Stimulated activated CD8-positive, alpha-beta memory T cell treated with anti-CD3 and anti-CD28 coated beads, Interleukin-7, amount 100 ng/mL, for 48 hours (primary cell): ENCODE measurements at places on chromosomes 7 and 10.

DNA sequence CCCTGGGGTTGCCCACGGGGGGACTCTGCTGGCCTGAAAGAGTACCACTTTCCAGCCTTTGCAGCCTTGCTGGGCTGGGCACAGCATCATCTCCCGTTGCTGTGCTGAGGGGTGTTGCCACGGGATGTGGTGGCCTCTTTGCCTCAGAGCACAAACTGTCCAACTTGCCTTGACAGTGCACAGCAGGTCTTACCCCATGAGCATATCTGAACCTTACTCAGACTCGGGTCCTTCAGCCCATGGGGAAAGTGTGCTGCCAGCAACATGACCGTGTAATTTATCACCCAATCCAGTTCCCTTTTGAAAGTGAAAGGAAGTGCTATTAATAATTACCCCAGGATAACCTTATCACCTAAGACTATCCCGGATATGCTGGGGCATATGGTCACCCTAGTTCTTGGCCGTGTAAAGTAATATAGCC lies 46.8 kb downstream of the TBXAS1 start:
- DNase-seq: no peak

GRCh38 chr7:151006590-151007300 lies 15.9 kb downstream of the NOS3 start:
- DNase-seq: no peak

GRCh38 chr7:16655394-16655793 lies 9.4 kb downstream of the BZW2 start:
- no peak for DNase-seq

- DNase-seq: no peak
Measured at GRCh38 chr7:141483044-141483443, 68.2 kb upstream of the AGK start.

GRCh38 chr10:106158241-106158640 lies 1006.3 kb downstream of the SORCS1 start:
- no peak for DNase-seq
